ENCODE measurements at places on chromosomes 4 and X. TPM values are rescaled to one million over a fixed set of nuclear protein-coding genes. Genes with fewer than 3 reads are reported as not detected.

MTMR8 gene
- total RNA-seq, result 0.49 TPM

RAB9B gene
- 0.19 TPM for total RNA-seq

CHRNA9 gene
- not detected for total RNA-seq

NAT8L gene
- total RNA-seq, result not detected

TAF1 gene
- total RNA-seq, result 14.6 TPM

PNMA3 gene
- total RNA-seq, result not detected
